ENCODE measurements at places on chromosomes 16 and 17.

GRCh38 chr16:57577691-57578224 lies 35.3 kb downstream of the ADGRG5 start:
- DNase-seq = no peak

- no peak for DNase-seq
Observed at GRCh38 chr16:53209877-53210276, 155.1 kb downstream of the CHD9 start.

DNA sequence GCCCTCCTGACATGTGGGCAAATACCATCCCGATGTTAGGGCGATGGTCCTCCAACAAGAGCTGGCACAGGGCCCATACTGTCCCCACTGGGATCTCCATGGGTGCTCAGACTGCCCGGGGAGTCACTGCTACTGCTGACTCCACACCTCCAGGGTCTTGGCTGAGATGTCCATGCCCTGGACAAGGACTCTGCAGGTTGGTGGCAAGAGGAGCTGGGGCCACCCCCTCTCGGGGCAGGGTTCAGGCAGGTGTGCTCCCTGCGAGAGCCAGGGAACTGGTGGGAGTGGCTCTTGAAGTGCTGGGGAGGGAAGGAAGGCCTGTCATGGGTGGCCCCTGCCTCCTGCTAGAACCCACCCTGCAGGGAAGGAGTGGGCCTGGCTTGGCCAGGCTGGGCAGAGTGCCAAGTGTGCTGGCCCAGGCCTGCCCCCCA lies 6.4 kb downstream of the CASKIN2 start:
- no peak for DNase-seq

DNA sequence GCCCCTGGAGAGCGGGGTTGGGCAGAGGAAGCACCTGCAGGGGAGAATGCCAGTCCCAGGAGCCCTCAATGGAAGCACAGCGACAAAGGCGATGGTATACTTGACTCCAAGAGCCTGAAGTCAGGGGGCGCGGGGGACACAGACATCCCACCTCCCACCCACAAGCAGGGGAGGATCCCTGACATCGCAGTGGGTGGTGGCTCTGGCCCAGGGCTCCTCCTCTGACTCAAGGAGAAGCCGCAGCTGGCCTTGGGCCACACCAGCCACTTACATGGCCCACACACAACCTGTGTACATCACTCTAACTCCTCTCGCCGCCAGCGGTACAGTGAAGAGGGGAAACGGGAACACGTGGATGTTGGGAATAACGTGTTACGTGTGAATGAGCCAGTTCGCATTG lies 44.3 kb downstream of the FZD2 start:
- DNase-seq = no peak

GRCh38 chr17:78338486-78339259 lies 21.2 kb downstream of the SOCS3 start:
- DNase-seq = no peak

DNA sequence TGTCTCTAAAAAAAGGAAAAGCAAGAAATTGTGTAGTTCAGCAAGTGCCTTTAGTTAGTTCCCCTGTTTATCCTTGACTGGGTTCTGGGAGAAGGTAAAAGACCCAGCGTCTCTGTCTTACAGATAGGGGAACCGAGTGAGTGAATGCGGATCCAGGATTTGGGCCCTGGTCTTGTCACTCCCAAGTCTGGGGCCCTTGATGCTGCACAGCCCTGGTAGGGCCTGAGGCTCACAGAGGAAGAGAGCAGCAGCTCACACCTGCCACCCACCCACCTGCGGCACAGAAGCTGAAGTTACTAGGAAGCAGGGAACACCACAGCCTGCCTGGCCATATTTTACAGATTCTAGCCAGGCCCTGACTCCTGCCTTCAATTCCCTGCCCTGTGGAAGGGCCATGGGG lies 22.2 kb downstream of the LASP1 start:
- DNase-seq = no peak

- DNase-seq = no peak
Observed at GRCh38 chr16:85029408-85029784, 1.8 kb downstream of the KIAA0513 start.

- no peak for DNase-seq
Observed at GRCh38 chr17:82033359-82034085, 2.0 kb downstream of the RAC3 start.

DNA sequence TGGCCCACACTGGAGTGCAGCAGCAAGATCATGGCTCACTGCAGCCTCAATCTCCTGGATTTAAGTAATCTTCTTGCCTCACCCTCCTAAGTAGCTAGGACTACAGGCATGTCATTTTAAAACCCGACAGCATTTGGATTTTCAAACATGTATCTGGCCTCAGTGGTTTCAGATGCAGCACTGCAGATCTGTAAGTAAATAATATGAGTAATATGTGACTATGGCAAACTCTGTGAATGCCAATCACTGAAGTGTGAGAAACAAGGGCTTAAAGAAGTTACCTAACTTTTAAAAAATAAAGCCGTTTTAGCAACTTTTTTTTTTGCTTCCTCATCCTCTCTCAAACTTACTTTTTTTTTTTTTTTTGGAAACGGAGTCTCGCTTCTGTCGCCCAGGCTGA lies 11.9 kb downstream of the CEP20 start:
- no peak for DNase-seq

DNA sequence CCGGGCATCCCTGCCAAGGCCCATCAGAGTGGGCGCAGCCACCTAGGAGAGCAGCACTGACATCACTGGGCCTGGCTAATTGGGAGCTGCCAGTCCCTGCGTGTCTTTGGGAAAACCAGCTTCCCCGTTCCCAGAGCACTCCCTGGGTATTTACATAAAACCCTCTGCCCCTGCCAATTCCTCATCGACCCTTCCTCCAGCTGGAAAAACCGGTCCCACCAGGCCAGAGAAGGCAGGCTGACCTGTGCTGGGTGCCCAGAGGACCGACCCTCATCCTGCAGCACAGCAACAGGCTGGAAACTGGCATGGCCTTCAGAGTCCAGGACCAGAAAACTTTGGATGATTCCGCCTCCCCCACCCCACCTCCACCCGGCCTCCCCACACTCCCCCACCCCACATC lies 8.2 kb upstream of the FOXN1 start:
- DNase-seq = no peak

GRCh38 chr16:27556471-27556870 lies 6.5 kb downstream of the KATNIP start:
- no peak for DNase-seq
